NCI-H1048 (cell line): ENCODE measurements at places on chromosomes 2 and 18.

DNA sequence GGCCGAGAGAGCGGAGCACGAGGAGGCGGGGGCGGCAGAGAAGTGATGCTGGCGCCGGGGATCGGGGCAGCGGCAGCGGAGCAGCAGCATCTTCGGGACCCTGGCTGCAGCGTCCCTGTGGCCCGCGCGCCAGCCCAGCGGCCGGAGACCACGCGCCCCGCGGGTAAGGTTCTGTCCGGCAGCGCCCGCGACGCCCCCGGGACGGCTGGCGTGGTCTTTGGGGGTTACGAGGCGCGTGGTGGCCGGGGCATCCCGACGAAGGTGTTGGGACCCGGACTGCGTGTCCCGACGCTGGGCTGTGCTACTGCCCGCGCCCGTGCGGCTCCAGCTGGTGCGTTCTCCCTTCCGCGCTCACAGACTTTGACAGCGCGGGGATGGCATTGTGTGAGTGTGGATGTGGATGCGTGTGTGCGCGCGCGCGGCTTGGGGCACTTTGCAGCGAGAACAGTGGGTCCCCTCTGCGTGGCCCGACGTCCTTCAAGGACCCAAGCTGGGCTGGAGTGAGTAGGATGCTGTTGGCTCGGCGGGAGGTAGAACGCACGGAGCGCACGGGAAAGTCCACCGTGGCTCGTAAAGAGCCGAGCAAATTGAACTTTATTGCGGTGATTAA, 405.0 kb downstream of the XIRP2 start:
- no peak for DNase-seq

GRCh38 chr2:105515581-105516415, 116.9 kb upstream of the FHL2 start:
- DNase-seq, result no peak

DNA sequence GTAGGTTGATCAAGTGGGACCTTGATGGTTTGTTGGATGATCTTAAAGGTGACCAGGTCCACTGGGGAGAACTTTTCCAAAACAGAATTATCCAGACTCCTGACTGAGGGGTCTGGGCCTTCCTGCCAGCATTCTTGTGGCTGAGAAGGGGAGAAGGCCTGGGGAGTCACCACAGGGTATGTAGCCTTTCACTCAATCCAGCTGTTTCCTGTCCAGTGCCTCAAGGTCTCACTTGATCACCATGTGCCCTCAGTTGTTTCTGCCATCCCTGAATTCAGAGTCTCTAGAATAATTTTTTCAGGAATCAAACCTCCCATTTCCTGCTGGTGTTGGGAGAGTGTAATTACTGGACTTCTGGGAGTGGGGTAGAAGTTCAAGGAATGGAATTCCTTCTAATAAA, 54.4 kb upstream of the TANC1 start:
- DNase-seq, result no peak

GRCh38 chr18:35497027-35497369, 762 bp downstream of the INO80C start:
- no peak for DNase-seq

GRCh38 chr2:129118296-129118695, 799.6 kb upstream of the HS6ST1 start:
- DNase-seq, result no peak

DNA sequence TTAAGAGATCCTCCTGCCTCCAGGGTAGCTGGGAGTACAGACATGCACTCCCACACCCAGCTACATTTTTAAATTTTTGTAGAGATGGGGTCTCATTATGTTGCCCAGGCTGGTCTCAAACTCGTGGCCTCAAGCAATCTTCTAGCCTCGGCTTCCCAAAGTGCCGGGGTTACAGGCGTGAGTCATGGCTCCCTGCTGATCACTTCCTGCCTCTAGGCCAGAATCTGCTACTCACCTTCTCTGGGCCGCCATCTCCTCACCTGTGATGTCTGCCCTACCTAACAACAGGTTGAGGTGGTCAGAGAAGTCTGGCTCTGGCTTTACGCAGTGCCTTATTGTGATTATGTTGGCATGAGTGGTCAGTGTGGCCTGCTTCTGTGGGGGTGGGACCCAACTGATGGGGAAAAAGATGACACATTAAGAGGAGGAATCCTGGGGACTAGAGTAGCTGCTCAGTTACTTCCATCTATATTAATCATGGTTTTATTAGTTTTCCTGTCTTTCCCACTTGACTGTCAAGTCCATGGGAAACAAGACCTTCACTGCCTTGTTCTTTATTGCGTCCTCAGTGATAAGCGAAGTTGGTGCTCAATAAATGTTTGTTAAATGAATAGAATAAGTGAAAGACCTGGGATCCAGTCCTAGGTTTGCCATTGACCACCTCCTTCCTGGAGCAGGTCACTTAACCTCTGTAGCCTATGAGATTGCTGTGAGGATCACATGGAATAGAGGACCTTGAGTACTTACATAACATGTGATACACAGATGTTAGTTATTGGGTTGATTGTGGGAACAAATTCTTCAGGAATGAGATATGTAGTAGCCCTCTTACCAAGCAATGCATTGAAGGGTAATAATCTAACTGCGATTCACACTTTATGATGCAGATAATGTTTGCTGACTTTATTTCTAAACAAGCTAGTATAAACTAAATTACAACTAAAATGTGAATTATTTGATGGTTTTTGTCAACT, 15.7 kb downstream of the KCTD1 start:
- DNase-seq, result no peak

DNA sequence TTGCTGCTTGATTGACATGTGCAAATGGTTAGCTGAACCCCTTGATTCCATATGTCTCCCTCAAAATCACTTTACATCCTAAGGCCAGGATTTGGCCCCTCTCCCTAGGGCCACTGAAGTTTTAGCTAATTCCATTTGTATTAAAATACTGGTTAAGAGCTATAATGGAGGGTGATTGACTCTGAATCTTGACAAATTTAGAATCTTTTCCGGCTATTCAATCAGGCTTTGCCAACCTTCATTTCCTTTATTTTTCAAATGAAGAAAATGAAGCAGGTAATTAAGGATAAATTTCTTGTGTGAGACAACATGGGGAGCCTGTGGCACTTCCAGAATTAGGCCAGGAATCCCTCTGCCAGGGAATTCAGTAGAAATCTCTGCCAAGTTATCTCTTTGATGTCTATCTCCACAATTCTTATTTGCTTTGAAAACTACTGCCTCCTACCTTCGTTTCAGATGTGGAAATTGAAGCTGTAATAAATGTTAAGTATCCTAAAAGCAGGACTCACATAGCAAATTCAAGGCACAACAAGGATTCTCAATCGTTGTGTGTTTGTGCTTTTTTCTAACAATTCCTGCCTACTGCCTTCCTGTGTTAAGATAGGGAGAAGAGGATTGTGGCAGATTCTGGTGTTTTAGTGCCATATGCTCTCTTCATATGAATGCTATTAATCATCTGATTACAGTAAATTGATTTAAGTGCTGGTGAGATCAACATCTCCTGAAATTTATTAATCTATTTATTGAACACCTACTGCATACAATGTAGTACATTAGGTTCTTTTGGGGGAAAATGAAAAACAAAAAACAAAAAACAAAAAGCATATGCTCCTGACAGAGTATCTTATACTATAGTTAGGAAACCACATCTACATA, 47.8 kb upstream of the MAP4K3 start:
- no peak for DNase-seq

DNA sequence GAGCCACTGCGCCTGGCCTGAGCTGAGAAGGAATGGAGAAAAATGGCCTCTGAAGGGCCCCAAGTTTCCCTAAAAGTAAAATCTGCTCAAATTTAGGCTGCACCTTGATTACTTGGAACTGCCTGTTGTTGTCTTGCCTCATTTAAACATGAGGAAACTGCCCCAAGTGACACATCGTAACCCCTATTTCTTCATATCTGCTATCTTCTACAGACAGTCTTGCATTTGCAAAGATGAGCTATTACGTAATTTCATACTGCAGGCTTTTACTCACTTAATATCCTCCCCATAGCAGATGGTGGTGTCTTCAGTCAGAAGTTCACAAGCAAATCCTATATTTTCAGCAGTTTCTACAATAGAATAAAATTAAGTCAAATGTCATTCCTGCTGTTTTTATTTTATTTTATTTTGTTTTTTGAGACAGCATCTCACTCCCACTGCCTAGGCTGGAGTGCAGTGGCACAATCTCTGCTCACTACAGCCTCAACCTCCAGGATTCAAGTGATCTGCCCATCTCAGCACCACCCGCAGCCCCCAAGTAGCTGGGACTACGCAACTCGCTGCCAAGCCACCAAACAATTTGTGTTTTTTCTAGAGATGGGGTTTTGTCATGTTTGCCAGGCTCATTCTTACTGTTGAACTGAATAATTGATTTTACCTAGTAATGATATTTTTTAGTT, 45.3 kb upstream of the NARS1 start:
- DNase-seq, result no peak

GRCh38 chr2:175180701-175181103, 808 bp downstream of the ATP5MC3 start:
- DNase-seq, result no peak
